ENCODE measurements at places on chromosomes 6 and 20.

DNA sequence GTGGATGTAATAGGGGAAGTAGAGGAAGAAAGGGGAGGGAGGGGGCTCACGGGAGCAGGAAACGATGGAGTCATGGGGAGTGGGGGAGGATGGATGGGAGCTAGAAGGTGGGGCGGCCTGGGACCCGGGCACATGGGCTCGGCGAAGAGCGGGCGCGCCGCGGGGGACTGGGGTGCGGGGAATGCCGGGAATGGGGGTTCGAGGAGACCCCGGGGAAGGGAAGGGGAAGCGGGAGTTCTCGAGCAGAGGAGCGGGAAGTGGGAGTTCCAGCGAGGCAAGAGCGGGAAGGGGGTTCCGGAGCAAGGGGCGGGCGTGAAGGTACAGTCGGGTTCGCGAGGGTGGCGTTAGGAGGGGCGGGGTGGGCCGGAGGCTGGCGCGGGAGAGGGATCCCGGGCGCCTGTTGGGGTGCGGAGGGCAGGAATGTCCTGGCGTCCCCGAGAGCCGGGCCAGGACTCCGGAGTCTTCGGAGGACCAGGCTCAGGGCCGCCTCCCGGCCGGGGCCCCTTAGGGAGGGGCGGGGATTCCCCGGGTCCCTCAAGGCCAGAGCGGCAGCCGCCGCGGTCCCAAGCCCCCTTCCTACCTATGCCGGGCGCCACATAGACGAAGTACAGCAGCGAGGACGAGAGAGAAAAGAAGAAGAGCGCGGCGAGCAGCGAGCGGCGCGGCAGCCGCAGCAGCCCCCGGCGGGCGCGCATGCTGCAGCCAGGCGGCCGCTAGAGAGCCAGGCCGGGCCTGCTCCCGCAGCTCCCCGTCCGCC is 504 bp downstream of the B4GALT5 start:
- peak; percentile 59 for DNase-seq

- DNase-seq, result no peak
Observed at GRCh38 chr6:167836721-167837120, 10.0 kb downstream of the AFDN start.

GRCh38 chr20:54083459-54083858 is 13.1 kb upstream of the BCAS1 start:
- no peak for DNase-seq

DNA sequence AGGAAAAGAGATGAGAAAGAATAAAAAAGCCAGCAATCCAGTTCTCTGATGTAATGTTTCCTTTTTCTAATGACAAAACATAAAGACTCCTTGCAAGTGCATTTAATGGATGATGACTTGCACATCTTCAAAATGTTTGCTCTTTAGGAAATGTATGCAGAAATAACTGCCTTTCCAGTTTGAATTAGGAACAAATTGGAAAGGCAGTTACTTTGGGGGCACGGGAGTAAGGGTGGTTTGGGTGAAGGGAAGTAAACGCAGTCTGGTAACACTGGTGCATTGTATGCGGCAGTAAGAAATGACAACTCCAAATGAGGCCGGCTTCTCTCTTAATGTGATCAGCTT is 57.6 kb upstream of the REV3L start:
- no peak for DNase-seq

- DNase-seq, result peak; percentile 87
Observed at GRCh38 chr20:53040693-53041589, 68.8 kb downstream of the TSHZ2 start.

DNA sequence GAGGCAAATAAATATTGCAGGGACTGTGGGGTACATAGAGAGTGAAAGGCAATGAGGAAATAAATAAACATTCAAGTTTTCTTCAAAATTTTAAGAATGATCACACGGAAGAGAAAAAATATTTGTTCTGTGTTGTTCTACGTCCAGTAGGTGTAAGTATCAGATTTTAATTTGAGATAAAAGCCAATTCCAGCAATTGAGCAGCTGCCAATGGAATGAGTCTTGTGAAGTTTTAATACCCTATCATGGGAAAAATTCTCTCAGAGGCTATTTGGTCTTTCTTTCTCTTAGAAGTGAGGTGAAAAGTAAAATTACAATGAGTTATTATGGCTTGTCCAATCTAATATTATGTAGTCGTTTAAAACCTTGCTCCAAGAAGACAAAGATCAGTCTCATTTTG is 195.7 kb upstream of the CITED2 start:
- no peak for DNase-seq

GRCh38 chr6:56534680-56535419 is 107.8 kb downstream of the DST start:
- no peak for DNase-seq

GRCh38 chr6:110878751-110879522 is 4.4 kb downstream of the AMD1 start:
- peak; percentile 34 for DNase-seq

GRCh38 chr6:150617496-150618460 is 18.1 kb downstream of the PLEKHG1 start:
- DNase-seq, result no peak

GRCh38 chr20:37071481-37071911 is 24.3 kb downstream of the RBL1 start:
- DNase-seq, result no peak

GRCh38 chr6:87494761-87495422 is 22.1 kb downstream of the SLC35A1 start:
- DNase-seq, result no peak

- DNase-seq, result no peak
Observed at GRCh38 chr6:121881974-121882667, 446.7 kb downstream of the GJA1 start.

DNA sequence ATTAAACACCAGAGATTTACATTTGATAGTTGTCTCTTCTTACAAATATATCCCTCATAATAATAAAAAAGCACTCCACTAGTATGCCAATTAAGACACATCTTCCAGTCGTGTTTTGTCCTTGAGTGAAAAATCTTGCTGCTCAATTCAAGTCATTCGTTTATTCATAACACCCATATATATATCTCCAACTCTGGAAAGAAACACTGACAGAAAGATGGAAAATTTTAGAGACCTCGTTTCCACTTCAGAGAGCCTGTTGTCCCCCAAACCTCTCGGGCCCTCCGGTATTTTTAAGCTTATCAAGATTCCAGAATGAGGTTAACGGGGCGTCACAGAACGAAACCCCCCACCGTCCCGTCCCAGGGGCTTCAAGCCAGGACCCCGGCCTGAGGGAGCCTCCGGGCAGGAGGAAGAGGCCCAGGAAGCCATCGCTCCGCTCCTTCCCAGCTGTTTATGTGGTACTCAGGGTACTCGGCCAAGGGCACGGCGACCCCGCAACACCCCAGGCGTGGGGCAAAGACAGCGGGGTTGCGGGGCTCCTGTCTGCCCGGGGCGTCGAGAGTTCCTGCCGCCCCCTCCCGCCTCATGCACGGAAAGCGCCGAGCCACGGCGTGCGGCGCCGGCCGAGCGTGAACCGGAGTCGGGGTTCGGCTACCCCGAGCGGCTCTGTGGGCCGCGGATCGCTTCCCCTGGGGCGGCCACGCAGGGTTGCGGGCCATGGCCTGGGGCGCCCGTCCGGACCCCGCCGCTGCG is 623 bp upstream of the SNX9 start:
- peak; percentile 19 for DNase-seq

DNA sequence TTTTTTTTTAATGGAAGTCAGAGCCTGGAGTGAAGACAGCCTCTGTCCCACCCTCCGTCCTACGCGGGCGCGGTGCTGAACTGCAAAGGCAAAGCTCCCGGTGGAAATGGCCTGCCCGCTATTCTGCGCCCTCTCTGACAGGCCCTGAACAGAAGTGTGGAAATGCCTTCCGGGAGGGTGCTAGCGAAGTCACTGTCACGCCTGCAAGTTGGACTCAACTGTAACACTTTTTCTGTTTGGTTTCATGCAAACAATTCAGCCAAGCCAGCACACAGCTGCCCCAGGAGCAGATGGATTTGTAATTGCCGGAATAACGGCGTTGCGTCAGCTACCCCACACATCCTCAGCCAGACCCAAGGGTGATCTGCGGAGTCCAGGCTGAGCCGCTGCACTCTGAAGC is 107.6 kb downstream of the PSMB1 start:
- DNase-seq, result no peak

- DNase-seq, result no peak
Observed at GRCh38 chr6:100456908-100457235, 7.8 kb downstream of the SIM1 start.

DNA sequence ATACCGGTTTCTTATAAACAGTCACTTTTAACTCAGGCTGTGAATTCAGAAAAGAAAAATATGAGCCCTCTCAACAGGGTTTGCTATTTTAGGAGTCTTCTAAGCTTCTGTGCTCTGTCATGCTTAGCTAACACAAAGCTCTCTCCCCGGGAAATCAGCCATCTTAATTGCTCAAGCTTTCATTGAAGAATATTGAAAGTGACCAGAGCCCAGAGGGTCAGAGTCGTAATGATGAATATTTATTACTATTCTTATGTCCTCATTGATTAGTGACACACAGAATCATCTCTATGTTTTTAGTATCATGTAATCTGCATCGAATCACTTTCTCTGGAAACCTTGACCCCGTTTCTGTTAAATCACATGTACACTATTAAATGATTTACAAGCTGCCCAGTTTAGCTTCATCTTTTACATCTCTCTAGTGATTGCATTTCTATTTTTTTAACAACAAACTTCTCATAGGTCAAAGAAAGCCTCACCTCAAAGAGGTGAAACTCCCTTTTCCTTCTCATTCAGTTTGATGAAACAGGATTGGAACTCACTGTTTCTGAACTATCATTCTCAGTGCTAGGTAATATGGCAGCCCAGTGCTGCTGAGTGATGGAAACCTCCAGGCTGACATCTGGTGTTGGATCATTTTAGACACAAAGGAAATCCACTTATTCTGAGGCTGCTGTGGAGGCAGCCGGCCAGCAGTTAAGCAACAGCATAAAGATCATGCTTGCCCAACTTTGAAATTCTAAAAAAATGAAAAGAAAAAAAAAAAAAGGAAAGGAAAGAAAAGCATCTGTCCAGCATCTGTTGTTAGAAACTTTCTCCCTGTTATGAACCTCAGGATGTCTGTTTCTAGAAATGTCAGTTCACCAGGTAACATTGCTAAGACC is 96.3 kb downstream of the RFPL4B start:
- DNase-seq, result peak; percentile 81

DNA sequence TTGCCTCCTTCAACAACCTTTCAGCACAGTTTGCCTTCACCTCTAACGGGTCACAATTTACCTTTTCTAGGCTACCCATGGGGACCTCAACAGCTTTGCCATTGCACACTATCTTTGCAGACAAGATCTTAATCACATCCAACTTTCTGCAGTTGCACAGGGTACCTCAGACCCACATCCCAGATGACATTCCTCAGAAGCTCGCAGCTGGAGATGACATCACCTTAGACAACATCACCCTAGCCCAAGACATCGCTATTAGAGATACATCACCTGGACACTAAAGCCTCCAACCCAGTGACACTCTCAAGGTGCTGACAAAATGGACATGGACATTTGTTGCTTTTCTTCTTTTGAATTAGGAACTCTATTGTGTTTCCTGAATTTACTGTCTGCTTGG is 38.6 kb upstream of the RPP40 start:
- no peak for DNase-seq

DNA sequence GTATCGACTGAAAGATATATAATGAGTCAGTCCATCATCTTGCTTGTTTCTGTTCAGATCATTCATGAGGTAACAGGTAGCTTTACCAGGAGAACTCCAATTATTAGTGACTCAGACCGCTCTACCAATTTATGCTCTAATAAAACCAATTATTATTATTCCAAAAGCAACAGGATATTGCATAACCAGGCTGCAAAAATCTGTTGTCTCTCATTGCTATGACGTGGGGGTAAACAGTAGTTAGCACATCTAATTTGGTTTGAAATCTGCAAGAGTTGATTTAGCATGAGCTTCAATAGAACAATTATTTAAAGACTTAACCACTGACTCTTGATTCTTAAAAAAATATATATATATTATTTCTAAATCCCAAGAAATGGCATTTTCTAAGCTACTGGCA is 90.9 kb upstream of the MAP7 start:
- no peak for DNase-seq

- DNase-seq, result peak; percentile 44
Observed at GRCh38 chr20:61120595-61121515, 131.2 kb upstream of the CDH4 start.

DNA sequence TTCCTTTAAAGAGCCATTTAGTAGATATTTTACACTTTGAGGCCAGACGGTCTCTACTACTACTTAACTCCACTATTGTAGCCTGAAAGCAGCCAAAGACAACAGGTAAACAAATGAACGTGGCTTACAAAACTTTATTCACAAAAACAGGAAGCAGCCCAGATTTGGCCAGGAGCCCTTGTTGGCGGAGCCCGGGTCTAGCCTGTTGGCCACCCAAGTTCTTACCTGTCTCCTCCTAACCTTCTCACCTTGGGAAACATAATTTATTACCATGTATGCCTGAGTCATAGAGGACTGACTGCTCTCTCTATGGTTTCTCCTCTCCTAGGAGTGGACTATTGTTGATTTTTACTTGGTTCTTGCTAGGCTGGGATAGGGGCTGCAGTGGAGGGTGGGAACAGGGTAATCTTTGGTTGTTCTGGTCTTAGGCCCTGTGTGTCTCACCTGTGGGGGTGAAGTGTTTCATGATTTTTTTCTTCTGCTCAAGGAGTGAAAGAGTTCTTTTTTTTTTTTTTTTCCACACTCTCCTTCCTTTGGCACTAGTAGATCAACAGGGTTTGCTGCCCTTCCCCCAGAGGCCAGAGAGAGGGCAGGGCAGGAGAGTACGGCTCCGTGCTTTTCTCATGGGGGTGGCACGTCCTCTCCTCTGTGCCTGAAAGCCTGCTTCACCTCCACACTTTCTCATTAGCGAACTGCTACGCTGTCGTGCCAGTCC is 90.0 kb downstream of the RPP40 start:
- no peak for DNase-seq

DNA sequence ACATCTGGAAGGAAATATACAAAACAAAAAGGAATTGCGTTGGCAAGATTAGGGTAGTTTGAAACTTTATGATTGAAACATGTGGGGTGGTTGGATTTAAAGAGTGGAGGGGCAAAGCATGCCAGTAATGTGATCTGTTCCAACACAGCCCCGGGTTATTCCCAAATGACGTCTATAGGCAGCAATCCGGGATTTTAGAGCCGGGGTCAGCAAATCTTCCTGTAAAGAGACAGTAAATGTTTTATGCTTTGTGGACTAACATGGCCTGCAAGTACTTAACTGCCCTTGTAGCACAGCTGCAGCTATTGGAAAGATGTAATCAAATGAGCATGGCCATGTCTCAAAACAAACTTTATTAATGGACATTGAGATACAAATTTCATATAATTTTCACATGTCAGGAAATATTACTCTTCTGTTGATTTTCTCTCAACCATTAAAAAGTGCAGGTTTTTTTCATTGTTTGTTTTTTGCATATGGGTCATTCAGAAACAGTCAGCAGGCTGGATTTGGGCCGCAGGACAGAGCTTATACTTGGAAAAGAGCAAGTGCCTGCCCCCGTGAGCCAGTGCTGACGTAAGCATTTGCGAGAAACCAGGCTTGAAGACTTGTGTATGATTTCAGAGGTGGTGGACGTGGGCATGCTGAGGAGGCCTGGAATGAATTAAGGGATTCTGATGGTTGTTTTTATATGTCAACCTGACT is 136.5 kb downstream of the DOK5 start:
- peak; percentile 69 for DNase-seq

DNA sequence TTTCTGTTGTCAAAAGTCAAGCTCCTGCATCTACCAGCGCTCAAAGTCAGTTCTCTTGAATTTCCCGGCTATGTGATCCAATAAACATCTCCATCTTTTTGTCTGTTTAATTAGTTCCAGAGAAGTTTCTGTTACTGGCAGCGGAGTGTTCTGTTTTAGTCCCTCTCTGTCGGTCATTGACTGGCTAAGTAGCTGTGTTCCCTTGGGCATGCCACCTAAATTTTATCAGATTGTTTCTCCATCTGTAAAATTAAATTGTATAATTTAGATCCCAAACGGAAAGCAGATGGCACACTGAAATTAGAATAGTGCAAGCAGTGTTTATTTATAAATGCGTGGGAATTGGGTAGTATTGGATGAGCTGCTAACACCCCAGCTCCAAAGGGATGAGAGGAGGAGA is 29.7 kb upstream of the PRL start:
- DNase-seq, result no peak

Measured in umbilical cord (tissue), 2 donors.